ENCODE measurements at places on chromosomes 16 and 17. TPM values are rescaled to one million over a fixed set of nuclear protein-coding genes. Genes with fewer than 3 reads are reported as not detected.
A peak's percentile ranks its signal among the peaks of the same experiment; 100 is the strongest.

GRCh38 chr17:79769570-79770506, 8.1 kb upstream of the CBX2 start:
- DNase-seq: no peak

DNA sequence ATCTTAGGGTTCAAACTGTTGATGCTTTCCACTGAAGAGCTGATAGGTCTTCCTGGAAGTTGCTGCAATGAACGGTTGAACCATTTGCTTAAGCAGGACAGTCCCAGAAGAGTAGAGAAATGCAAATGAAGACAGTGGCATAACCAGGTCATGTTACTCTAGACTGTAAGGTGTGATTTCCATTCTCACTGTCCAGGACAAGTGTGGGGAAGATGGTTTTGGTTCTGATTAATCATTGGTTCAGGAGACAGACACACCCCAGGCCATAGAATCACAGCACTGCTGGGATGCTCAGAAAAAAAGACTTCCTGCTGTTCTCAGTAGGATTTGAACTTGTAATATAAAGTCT, 34.8 kb upstream of the XYLT2 start:
- DNase-seq: no peak

GRCh38 chr16:31071861-31072260, 2.2 kb downstream of the ZNF668 start:
- DNase-seq: no peak

The HOXB4 gene
- 0.89 TPM for polyA plus RNA-seq

DNA sequence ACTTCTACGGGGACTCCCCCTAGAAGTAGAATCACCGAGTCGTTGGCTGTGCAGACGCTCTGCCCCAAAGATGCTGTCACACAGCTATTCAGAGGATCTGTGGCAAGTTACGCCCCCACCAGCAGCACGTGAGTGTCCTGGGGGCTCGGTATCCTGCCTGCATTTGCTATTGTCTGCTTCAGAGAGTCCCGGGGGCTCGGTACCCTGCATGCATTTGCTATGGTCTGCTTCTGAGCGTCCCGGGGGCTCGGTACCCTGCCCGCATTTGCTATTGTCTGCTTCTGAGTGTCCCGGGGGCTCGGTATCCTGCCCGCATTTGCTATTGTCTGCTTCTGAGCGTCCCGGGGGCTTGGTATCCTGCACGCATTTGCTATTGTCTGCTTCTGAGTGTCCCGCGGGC, 23.8 kb upstream of the ZNF469 start:
- DNase-seq: peak; percentile 0

The SLC16A13 gene
- polyA plus RNA-seq: 0.17 TPM

The SLC38A8 gene
- 0.21 TPM for polyA plus RNA-seq

GRCh38 chr16:85008271-85008670, 3.1 kb downstream of the ZDHHC7 start:
- DNase-seq: no peak

The EIF3C gene
- 676 TPM for polyA plus RNA-seq

GRCh38 chr17:27848931-27849330, 44.2 kb downstream of the LYRM9 start:
- no peak for DNase-seq

DNA sequence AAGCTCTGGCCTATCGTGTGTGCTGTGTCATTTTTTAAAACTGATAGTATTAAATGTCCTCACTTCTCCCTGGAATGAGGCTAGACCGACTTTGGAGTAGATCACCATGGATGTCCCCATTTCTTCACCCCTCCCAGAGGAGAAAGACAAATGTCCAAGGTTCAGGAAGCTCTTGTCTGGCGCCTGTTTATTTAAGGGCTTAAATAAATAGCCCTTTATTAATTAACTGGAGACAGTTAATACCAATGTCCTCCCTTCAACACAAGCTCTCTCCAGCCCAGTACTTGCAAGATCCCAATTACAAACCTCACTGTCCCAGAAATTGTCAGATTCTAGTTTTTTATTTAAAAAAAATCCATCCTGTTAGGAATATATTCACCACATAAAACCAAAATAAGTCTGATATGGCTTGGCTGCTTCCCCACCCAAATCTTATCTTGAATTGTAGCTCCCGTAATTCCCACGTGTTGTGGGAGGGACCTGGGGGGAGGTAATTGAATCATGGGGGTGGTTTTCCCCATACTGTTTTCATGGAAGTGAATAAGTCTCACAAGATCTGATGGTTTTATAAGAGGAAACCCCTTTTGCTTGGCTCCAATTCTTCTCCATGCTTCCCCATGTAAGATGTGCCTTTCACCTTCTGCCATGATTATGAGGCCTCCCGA, 344.4 kb downstream of the SHISA9 start:
- DNase-seq: no peak

GRCh38 chr17:46159686-46160085, 33.5 kb downstream of the KANSL1 start:
- no peak for DNase-seq

- DNase-seq: no peak
These were observed 105.9 kb downstream of the ZFHX3 start for GRCh38 chr16:72942021-72942420.

The TCAP gene
- 7,047 TPM for polyA plus RNA-seq

DNA sequence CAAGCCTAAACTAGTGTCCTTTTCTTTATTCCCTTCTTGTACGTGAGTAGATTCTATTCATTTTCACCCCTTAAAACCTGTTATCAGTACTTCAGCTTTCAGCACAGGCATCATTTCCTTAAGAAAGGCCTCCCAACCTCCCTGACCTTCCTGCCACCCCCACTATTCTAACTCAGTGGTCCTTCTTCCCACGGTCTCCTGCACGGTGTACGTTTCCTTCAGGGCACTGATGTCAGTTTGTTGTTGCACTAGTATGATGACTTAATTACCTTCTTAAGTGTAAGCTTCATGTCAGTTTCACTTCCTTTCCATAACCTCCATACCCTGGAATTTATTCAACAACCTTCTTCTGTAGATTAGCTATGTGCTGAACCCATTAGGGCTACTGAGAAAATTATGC, 484.2 kb downstream of the HS3ST4 start:
- DNase-seq: no peak

DNA sequence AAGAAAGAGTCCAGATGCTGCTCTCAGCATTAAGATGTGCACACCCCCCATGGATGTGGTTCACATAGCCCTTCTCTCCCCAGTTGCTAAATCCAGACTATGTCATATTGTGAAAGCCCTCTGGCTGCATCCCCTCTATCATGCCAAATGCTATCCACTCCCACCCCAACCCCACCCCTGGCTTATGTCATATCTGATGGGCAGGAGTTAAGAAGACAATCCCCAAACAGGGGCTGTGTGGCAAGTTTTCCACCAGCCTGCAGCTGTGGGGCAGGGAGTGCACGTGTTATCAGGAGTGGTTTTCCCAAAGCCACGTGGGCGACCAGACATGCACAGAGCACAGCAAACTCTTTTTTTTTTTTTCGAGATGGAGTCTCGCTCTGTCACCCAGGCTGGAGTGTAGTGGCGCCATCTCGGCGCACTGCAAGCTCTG, 10.0 kb downstream of the FAM117A start:
- peak; percentile 55 for DNase-seq

GRCh38 chr16:2236337-2237101, at the start of gene DNASE1L2:
Gene DNASE1L2 (plus strand): TSS chr16:2236444. CDS start chr16:2236817, 373 bp downstream.
- no peak for DNase-seq

DNA sequence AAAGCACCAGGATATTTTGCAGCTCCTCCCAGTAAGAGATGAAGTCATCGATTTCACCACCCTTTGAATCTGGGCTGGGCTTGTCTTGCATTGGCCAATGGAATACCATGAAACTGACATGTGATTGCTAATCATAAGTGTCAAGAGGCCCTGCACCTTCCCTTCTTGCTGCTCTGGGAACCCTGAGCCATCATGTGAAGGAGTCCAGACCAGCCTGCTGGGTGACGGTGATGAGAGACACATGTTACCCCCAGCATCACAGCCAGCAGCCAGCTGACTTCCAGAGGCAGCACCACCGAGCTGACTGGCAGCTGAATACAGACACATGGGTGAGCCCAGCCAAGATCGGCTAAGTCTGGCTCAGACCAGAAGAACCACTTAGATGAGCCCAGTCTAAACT, 43.6 kb upstream of the CACNG4 start:
- no peak for DNase-seq

GRCh38 chr17:42317266-42317845, 29.1 kb downstream of the STAT5A start:
- no peak for DNase-seq

GRCh38 chr16:2415085-2415484, 14.2 kb upstream of the CCNF start:
- DNase-seq: no peak

DNA sequence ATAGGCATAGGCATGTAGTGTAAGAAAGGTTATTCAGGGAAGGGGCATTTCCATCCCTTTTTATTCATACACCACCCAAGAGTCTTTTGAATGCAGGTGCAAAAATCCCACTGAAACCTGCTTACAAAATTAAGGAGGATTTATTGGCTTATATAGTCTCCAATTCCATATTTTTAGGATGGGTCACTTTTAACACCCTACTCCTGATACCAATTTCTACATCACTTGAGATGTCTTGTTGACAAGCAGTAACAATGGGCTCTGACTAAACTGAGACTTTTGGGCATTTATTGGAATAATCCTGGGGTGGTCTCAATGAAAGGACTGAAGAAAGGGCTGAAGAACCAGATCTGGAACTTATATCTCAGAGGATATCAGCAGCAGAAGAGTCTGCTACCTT, 18.9 kb upstream of the NKD1 start:
- DNase-seq: no peak

DNA sequence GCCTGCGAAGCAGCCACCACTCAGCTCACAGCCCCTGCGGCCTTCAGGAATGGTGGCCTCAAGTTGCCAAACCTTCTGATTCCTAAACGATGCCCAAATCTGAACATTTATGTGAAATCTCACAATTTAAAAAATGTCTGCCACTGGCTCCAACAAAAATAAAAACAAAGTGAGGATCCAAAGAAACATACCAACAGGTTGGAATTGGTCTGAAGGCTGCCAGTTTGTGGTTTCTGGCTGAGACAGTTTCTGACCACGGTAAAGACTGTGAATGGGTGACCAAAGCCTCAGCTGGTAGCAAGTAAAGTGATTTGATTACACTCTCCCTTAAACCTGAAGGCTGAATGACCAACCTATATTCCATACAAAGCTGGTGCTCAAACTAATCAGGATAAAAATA, 24.9 kb downstream of the LITAFD start:
- no peak for DNase-seq

DNA sequence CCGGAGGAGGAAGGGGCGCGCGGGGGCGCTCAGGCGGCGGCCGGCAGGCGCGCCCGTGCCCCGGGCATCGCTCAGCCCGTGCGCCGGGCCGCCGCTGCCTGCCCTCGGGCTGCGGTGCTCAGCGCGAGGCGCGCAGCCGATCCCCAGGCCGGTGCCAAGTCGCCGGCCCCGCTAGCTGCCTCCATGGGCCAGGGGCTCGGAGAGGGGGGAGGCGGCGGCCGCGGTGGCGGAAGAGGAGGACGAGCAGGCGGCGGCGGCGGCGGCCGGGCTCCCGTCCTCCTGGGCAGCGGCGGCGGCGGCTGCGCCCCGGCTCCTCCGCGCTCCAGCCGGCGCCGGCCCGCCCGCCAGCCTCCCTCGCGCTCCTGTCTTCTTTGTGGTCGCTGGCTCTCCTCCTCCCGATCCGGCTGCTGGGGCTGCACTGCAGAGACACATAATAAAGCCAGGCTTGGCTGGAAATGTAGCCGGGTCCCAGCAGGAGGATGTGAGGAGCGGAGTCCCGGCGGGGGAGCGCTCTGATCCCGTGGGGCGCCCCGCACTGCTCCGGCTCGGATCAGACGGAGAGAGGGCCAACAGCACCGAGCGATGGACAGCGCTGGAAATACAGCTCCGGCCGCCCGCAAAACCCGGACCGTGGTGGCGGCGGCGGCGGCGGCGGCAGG, 889 bp upstream of the ZNF423 start:
- DNase-seq: peak; percentile 86

- no peak for DNase-seq
These were observed 177.1 kb upstream of the ELAC2 start for GRCh38 chr17:13194887-13195286.

DNA sequence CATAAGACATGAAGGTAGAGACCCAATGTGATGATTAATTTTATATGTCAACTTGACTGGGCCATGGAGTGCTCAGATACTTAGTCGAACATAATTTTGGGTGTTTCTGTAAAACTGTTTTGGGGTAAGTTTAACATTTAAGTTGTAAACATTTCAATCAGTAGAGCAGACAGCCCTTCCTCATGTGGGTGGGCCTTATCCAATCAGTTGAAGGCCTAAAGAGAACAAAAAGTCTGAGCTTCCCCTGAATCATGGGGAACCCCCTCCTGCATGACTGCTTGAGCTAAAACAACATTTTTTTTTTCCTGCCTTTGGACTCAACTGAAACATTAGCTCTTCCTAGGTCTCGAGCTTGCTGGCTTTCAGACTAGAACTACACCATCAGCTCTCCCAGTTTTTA, 327.3 kb upstream of the SOX9 start:
- DNase-seq: no peak

GRCh38 chr17:77214328-77214727, 73.6 kb downstream of the SEC14L1 start:
- DNase-seq: no peak

DNA sequence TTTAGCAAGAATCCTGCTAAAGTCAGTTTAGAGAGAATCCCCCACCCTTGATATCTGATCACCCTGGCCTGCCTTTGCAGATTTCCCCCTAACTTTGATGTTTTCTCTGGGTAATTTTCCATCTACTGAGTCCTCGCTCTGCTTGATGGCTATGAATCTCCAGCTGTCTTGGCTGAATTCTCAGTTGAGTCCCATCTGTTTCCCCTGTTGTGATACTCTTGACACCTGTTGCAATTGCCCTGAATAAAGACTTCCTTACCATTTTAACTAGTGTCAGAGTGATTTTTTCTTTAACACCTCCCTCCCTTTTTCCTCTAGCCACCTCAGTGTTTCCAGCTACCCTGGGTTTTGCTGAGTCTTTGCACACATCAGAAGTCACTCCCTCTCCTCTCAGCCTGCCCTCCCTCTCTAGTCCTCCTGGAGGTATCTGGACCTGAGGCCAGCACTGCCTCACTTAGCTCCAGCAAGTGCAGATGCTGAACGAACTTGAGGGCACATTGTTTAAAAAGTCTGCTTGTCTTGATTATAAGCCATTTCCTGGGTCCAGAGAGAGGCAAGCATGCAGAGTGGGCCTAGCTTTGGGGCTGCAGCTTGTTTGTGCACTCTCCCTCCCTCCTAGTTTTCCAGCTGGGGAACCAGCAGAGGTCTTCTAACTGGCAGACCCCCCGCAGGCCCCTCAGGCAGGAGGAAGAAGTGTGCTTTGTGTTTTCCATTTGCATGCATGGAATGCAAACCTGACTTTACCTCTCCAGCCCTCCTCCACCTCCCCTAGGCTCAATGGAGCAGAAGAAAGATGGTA, 33.2 kb downstream of the SPACA3 start:
- DNase-seq: no peak

The NOL3 gene
- polyA plus RNA-seq: 133 TPM

GRCh38 chr16:259226-259625, 16.5 kb downstream of the RGS11 start:
- no peak for DNase-seq
